Esophagus squamous epithelium (tissue), 5 donors: ENCODE measurements at places on chromosomes 1 and 21. TPM values are rescaled to one million over a fixed set of nuclear protein-coding genes. Genes with fewer than 3 reads are reported as not detected.
A peak's percentile ranks its signal among the peaks of the same experiment; 100 is the strongest.

MAN1C1 gene
- 0.91 TPM for total RNA-seq

CRNN gene
- 5,310 TPM for total RNA-seq

LCE1F gene
- total RNA-seq, result not detected

LORICRIN gene
- total RNA-seq, result not detected

CFHR5 gene
- total RNA-seq, result not detected

S100A2 gene
- 1,053 TPM for total RNA-seq

DNA sequence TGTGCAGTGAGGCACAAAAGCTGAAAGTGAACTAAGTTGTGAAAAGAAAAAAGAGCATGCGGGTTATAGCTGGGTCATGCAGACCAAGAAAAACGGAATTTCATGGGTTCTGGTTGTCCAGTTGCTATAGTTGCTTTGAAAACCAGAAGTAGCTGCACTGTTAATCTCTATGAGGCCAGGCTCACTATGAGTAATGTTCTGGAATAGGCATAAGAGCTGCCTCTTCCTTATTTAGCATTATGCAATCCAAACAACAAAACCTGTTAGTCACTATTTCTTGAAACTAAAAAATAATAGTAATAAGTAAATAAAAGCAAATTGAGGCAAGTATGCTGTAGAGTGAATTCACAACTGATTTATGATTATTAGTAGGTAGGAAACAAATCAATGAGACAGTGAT is 1383.7 kb downstream of the MRPL39 start:
- H3K27me3 ChIP-seq, result no peaks in the 10 kb centered on the region
- no peak overlapping the region for H3K27ac ChIP-seq

DNA sequence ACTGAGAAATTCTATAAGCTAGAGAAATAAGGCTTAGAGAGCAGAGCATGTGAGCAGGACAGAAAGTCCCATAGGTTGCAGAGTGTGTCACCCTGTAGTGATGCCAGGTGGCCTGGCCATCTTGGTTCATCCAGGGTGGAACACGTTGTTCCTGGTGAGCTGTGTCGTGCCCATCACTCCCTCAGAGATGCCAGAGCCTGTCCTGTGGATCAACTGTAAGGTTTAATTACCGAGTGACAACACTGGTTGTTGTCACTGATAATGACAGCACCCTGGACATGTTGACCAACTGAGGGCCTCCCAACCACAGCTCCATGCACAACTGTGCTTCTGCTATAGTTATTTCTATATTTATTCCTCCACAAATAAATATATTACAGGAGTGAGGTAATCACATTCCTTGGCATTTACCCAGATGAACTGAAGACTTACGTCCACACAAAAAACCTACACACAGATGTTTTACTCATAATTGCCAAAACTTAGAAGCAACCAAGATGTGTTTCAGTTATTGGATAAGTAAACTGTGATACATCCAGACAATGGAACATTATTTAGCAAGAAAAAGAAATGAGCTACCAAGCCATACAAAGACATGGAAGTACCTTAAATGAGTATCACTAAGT is 6.2 kb downstream of the C1orf198 start:
- H3K36me3 ChIP-seq, result no peaks in the 10 kb centered on the region
- H3K27me3 ChIP-seq, result no peaks in the 10 kb centered on the region
- H3K27ac ChIP-seq, result no peak overlapping the region

- no peak for DNase-seq
- H3K4me3 ChIP-seq, result no peak overlapping the region
- no peaks in the 10 kb centered on the region for H3K27me3 ChIP-seq
- no peak overlapping the region for H3K27ac ChIP-seq
- no peaks in the 10 kb centered on the region for H3K36me3 ChIP-seq
- H3K4me1 ChIP-seq, result peaks cover 75% of the 10 kb centered on the region
Observed at GRCh38 chr1:18941221-18942141, 15.0 kb downstream of the IFFO2 start.

- no peaks in the 10 kb centered on the region for H3K27me3 ChIP-seq
- H3K36me3 ChIP-seq, result no peaks in the 10 kb centered on the region
- no peak overlapping the region for H3K27ac ChIP-seq
- no peak overlapping the region for H3K4me3 ChIP-seq
- H3K4me1 ChIP-seq, result no peaks in the 10 kb centered on the region
- DNase-seq, result no peak
Observed at GRCh38 chr1:3444298-3444697, 10.2 kb upstream of the ARHGEF16 start.

GRCh38 chr1:204307334-204307883 is 52.3 kb downstream of the PLEKHA6 start:
- H3K27ac ChIP-seq, result peak overlapping the region; percentile 66
- no peaks in the 10 kb centered on the region for H3K36me3 ChIP-seq

DNA sequence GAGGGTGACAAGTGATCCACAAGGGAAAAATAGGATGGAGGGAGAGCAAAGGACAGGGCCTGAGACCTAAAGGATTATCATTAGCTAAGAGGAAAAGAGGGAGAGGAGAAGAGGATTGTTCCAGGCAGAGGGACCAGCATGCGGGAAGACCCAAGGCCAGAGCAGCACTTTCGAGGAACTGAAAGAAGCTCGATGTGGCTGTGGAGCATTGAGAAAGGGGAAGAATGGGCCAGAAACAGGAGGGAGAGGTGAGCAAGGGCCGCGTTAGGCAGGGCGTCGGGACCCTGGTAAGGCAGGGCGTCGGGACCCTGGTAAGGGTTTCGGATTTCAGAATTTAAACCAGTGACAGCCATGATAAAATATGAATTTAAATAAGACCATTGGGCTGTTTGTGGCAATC is 22.8 kb upstream of the CSF1 start:
- no peaks in the 10 kb centered on the region for H3K36me3 ChIP-seq
- DNase-seq, result no peak
- no peak overlapping the region for H3K27ac ChIP-seq
- H3K4me1 ChIP-seq, result peaks cover 29% of the 10 kb centered on the region

DNA sequence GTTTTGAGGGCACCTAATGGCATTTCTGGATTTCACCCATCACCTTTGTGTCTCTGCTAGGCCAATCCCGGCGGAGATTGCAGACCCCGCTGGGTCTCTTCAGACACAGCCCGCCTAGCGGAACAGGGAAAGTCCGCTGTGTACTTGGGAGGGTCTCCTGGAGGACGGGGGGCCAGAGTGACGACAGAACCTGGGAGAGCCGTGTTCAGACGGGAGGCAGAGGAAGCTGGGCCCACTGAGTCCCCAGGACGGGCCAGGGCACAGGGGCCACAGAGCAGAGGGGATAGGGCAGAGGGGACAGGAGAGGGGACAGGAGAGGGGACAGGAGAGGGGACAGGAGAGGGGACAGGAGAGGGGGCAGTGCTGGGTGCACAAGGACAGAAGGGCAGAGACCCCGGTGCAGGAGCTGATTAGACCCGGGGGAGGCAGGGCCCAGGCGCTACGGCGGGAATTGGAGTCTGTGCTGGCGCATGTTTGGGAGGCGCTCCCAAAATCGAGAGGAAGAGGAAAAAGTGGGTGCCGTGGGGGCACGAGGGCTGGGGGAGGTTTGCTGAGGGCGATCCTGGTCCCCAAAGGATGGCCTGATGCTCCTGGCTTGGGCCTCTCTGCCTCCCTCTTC is 12.7 kb downstream of the TRPM2 start:
- H3K4me3 ChIP-seq, result no peak overlapping the region
- no peak for DNase-seq
- H3K27me3 ChIP-seq, result no peaks in the 10 kb centered on the region
- H3K4me1 ChIP-seq, result no peaks in the 10 kb centered on the region
- no peaks in the 10 kb centered on the region for H3K36me3 ChIP-seq

GRCh38 chr1:31239653-31240241 is at the start of gene NKAIN1:
NKAIN1 (minus strand) TSS chr1:31239887; CDS start chr1:31239547, 340 bp downstream.
- peak within 1 kb of the TSS; percentile 40 for H3K4me3 ChIP-seq
- H3K4me1 ChIP-seq, result peaks cover 17% of the 10 kb centered on the region
- no peak within 1 kb of the TSS for H3K27ac ChIP-seq
- DNase-seq, result no peak
- no peaks in the 10 kb centered on the region for H3K36me3 ChIP-seq

- no peak overlapping the region for H3K4me3 ChIP-seq
- H3K36me3 ChIP-seq, result no peaks in the 10 kb centered on the region
- DNase-seq, result no peak
- H3K27ac ChIP-seq, result no peak overlapping the region
Observed at GRCh38 chr1:202624088-202624780, 86.0 kb downstream of the SYT2 start.

DNA sequence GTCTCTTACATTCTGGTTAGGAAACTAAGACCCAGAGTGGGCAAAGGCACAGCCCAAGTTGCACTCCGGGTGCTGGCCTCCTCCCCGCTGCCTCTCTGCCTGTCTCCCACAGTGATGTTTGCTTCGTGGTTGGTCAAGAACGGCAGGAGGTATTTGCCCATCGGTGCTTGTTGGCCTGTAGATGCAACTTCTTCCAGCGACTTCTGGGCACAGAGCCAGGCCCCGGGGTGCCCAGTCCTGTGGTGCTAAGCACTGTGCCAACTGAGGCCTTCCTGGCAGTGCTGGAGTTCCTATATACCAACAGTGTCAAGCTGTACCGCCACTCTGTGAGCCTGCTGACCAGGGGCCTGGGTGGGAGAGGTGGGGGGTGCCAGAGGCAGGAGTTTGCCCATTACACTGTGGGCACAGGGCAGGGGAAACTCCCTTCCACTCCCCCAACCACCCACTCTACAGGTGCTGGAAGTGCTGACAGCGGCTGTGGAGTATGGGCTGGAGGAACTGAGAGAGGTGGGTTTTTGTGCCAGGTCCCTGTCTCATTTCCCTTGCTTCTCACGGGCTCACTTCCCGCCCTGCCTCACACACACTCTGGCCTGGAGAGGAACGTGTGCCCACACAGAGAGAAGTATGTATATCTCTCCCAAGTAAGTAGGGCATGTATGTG is 1.9 kb downstream of the BTBD19 start:
- peaks cover 12% of the 10 kb centered on the region for H3K36me3 ChIP-seq
- DNase-seq, result no peak
- peaks cover 98% of the 10 kb centered on the region for H3K4me1 ChIP-seq

DNA sequence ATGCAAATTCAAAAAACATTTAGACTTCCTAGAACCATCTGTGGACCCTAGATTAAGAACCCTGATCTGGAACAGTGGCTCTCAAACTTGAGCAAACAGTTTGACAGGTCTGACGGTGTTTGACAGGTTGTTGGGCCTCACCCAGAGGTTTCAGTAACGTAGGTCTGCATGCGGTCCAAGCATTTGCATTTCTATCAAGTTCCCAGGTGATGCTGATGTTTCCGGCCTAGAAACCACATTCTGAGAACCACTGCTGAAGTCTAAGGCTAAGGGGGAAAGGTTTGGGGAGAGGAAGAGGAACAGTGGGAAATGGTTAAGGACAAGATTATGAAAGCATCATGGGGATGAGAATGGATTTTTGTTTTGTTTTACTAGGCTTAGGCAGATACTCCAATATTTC is 48.6 kb downstream of the MDM4 start:
- no peak overlapping the region for H3K4me3 ChIP-seq
- H3K36me3 ChIP-seq, result no peaks in the 10 kb centered on the region
- no peak for DNase-seq

DNA sequence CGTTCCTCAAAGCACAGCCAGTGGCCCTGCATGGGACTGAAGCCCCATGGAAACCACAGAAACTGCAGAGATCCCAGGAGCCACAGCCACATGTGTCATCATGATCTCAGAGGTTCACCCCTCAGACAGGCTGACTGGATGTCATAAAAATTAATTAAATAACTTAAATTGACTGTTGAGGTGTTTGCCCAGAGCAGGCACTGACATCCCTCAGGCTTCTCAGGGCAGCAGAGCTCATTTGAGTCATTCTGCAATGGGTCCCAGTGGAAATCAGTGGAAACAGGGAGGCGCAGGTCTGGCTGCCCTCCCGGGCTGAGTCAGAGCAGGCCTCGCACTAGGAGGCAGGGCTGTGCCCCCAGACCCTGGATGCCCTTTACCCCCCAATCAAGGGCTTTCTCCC is 135.1 kb downstream of the CDC7 start:
- DNase-seq, result no peak
- no peaks in the 10 kb centered on the region for H3K36me3 ChIP-seq
- no peaks in the 10 kb centered on the region for H3K27me3 ChIP-seq
- no peak overlapping the region for H3K4me3 ChIP-seq

DNA sequence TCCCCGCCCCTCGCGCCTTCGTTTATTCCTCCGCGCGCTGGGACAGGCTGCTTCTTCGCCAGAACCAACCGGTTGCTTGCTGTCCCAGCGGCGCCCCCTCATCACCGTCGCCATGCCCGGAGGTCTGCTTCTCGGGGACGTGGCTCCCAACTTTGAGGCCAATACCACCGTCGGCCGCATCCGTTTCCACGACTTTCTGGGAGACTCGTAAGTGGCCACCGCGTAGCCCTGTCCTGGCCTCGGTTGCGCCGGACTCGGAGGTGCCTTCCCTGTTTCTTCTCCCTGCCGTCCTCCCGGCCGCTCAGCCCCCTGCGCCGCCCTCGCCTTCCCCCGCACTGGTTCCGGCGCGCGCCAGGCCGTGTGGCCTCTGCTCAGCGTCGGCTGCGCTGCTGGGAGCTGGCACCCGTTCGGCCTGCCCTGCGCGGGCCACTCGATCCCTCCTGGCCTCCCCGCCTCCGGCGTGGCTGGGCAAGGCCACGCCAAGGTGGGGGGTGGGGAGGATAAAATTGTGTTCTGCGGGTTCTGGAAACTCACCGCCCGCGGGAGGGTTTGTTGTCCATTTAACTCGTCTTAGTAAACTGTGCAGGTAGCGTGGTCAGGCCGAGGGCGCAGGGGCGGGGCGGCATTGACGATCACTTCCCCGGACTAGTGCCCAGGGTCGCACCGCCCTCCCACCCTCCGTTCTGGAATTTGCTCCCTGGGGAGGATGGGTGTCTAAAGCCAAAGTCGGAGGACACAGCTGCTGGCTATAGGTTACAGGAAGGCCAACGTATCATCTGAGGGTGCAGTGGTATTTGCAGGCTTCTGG is at the start of gene PRDX6:
Gene PRDX6 (plus strand): TSS at position 50 of the 808 bp plus-strand sequence. CDS start 63 bp downstream, at position 113.
- no peaks in the 10 kb centered on the region for H3K27me3 ChIP-seq
- H3K4me3 ChIP-seq, result peak within 1 kb of the TSS; percentile 70
- H3K4me1 ChIP-seq, result peaks cover 41% of the 10 kb centered on the region
- peaks cover 14% of the 10 kb centered on the region for H3K36me3 ChIP-seq
- peak within 1 kb of the TSS; percentile 98 for H3K27ac ChIP-seq

GRCh38 chr21:26883768-26884167 is 38.6 kb upstream of the ADAMTS1 start:
- no peaks in the 10 kb centered on the region for H3K27me3 ChIP-seq
- no peaks in the 10 kb centered on the region for H3K36me3 ChIP-seq
- H3K4me3 ChIP-seq, result no peak overlapping the region
- no peak overlapping the region for H3K27ac ChIP-seq

DNA sequence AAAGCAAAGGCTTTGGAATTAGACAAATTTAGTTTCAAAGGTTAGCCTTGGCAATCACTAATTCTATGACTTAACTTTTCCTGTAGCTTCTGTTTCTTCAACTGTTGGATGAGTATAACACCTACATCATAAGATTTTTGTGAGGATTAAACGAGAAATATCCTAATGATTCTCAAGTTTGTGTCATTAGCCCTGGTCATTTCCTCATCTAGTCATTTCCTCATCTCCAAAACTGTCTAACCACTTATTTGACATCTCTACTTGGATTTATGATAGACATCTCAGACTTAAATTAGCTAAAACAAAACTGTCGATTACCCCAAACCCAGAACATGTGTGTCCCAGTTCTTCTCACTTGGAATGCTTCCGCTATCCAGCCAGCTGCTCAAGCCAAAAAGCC is 80.2 kb upstream of the CHODL start:
- H3K27me3 ChIP-seq, result no peaks in the 10 kb centered on the region
- H3K4me1 ChIP-seq, result no peaks in the 10 kb centered on the region
- H3K4me3 ChIP-seq, result no peak overlapping the region
- H3K27ac ChIP-seq, result no peak overlapping the region
- no peak for DNase-seq
